ENCODE measurements at places on chromosomes 12 and 14.

GRCh38 chr12:108423486-108423885, 84.4 kb upstream of the CMKLR1 start:
- no peak overlapping the region for H3K4me3 ChIP-seq
- no peak overlapping the region for H3K27ac ChIP-seq
- no peaks in the 10 kb centered on the region for H3K36me3 ChIP-seq
- no peaks in the 10 kb centered on the region for H3K4me1 ChIP-seq

DNA sequence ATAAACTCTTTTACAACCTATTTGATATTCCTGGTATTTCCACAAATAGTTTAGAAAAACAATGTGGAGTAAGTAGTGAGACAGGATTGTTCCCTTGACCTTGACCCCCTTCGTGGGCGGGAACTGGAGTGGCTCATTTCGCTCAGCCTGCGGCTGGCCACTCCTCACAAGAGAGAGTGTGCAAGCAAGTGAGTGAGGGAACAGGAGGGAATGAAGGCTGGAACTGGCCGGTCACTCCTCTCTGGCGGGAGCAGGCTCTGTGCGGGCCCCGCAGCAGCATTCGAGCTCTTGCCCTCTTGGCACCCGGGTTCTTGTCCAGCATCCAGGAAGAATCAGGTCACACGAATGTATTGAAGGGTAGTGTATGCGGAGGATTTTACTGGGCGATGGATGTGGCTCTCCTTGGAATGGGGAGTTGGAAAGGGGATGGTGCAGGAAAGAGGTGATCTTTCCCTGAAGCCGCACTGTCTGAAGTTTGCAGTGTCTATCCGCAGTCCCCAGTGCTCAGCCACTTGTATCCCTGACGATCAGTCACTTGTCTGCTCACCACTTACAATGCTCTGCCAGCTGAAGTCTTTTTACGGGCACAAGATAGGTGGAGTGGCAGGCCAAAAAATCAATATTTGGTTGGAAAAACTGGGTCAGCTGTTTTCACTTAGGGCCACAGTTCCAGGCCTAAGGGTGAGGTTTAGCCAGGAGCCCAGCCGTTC, 28.0 kb upstream of the TXNRD1 start:
- DNase-seq: no peak
- H3K4me3 ChIP-seq: no peak overlapping the region
- no peaks in the 10 kb centered on the region for H3K4me1 ChIP-seq
- H3K27me3 ChIP-seq: peaks cover 3% of the 10 kb centered on the region

DNA sequence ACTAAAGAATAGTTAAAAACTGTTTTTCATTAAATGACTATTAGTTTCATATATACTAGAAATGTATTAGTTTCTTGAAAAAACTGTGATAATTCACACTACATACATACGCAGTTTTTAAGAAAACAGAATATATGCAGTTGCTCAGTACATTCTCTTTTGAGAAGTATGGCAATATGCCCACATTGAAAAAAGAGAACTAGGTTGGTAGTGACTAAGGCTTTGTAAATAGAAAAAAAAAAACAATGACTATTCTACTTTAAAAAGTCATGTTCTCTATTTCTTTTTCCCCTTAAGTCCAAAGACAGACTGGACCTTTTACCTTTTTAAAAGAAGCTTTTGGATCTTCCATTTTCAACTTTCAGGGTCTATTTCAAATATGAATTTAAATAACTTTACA, 25.0 kb downstream of the SNX6 start:
- no peak overlapping the region for H3K4me3 ChIP-seq
- no peak overlapping the region for H3K27ac ChIP-seq
- no peaks in the 10 kb centered on the region for H3K27me3 ChIP-seq
- DNase-seq: no peak
- H3K36me3 ChIP-seq: peaks cover 20% of the 10 kb centered on the region

GRCh38 chr12:85872497-85873091, 1.5 kb upstream of the NTS start:
- no peak overlapping the region for H3K4me3 ChIP-seq
- H3K4me1 ChIP-seq: peaks cover 2% of the 10 kb centered on the region
- no peak for DNase-seq
- no peaks in the 10 kb centered on the region for H3K27me3 ChIP-seq
- H3K27ac ChIP-seq: no peak overlapping the region

DNA sequence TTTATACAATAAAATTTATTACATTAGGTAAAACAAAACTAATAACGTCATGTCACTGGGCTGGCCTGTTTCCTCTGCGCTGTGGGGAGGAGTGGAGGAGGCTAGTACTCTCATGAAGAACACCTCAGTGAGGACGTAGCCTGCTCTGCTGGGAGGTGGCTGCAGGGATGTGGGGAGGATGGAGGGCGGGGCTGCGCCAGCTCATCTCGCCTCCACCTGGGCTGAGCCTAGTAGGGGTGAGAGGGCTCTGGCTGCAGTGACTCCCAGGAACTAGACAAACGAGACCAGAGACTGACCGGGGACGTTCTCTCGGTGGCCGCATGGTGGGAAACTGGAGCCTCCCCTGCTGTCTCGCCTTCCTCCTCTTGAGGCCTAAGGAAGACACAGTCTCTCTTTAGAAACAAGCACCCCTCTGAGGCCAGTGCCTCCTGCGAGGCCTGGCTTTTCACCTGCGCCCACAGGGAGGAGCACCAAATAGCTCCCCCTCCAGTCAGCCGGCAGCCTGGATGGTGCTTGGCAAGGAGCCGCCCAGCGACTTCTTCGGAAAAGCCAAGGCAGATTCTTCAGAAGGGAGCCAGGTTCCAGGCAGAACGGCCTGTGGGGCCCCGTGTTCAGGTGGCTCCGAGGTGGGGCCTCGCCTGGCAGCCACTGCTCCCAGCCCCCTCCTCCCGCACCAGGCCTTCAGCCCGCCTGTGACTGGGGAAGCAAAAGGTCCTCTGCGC, 62.4 kb downstream of the PLEKHG3 start:
- H3K27me3 ChIP-seq: peaks cover 8% of the 10 kb centered on the region
- DNase-seq: no peak
- H3K4me3 ChIP-seq: no peak overlapping the region
- H3K4me1 ChIP-seq: peaks cover 15% of the 10 kb centered on the region

GRCh38 chr14:66662374-66662773, 154.4 kb downstream of the GPHN start:
- DNase-seq: no peak
- no peak overlapping the region for H3K27ac ChIP-seq
- no peaks in the 10 kb centered on the region for H3K4me1 ChIP-seq
- no peak overlapping the region for H3K4me3 ChIP-seq
- H3K27me3 ChIP-seq: no peaks in the 10 kb centered on the region

DNA sequence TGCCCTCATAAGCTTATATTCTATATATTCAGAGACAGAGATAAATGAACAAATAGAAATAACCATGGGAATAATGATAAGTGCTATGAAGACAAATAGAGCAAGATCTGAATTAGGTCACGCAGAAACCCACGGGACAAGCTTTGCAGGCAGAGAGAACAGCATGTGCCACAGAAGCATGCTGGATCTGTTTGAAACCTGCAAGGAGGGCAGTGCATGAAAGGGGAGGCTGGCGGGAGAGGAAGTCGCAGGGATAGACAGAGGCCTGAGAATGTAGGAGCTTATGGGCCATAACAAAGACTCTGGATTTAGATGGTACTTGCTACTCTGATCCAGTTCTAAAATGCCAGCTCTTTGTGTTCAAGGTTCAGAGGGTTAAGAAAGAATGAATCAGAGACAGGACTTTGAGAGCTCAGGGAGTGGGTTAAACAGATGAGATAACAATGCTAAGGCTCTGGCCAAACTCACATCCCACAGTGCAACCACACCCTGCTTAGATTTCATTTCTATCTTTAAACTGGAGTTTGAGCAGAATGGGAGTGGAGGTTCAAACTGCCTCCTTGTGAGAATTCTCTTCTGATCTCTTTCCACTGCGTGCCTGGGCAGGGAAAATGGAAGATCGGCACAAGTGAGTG, 49.2 kb upstream of the PPP1R12A start:
- no peak overlapping the region for H3K4me3 ChIP-seq
- H3K27ac ChIP-seq: no peak overlapping the region
- no peaks in the 10 kb centered on the region for H3K36me3 ChIP-seq
- DNase-seq: no peak
- no peaks in the 10 kb centered on the region for H3K4me1 ChIP-seq
- peaks cover 12% of the 10 kb centered on the region for H3K27me3 ChIP-seq

GRCh38 chr12:49842519-49843352, at the start of gene BCDIN3D:
Gene BCDIN3D (minus strand): TSS chr12:49843106. CDS start chr12:49843087, 19 bp downstream.
- peaks cover 26% of the 10 kb centered on the region for H3K4me1 ChIP-seq
- H3K27me3 ChIP-seq: peaks cover 2% of the 10 kb centered on the region
- DNase-seq: peak; percentile 84
- peak within 1 kb of the TSS; percentile 87 for H3K4me3 ChIP-seq
- H3K27ac ChIP-seq: peak within 1 kb of the TSS; percentile 86

- peaks cover 26% of the 10 kb centered on the region for H3K27me3 ChIP-seq
- no peak overlapping the region for H3K27ac ChIP-seq
- no peak overlapping the region for H3K4me3 ChIP-seq
- no peak for DNase-seq
- peaks cover 7% of the 10 kb centered on the region for H3K4me1 ChIP-seq
These were observed 6.0 kb upstream of the CALCOCO1 start for GRCh38 chr12:53733051-53733806.

- no peak for DNase-seq
- H3K27ac ChIP-seq: peak overlapping the region; percentile 92
- H3K27me3 ChIP-seq: no peaks in the 10 kb centered on the region
- peaks cover 2% of the 10 kb centered on the region for H3K36me3 ChIP-seq
- peak overlapping the region; percentile 95 for H3K4me3 ChIP-seq
These were observed 844 bp downstream of the GLTP start for GRCh38 chr12:109879351-109880042.

DNA sequence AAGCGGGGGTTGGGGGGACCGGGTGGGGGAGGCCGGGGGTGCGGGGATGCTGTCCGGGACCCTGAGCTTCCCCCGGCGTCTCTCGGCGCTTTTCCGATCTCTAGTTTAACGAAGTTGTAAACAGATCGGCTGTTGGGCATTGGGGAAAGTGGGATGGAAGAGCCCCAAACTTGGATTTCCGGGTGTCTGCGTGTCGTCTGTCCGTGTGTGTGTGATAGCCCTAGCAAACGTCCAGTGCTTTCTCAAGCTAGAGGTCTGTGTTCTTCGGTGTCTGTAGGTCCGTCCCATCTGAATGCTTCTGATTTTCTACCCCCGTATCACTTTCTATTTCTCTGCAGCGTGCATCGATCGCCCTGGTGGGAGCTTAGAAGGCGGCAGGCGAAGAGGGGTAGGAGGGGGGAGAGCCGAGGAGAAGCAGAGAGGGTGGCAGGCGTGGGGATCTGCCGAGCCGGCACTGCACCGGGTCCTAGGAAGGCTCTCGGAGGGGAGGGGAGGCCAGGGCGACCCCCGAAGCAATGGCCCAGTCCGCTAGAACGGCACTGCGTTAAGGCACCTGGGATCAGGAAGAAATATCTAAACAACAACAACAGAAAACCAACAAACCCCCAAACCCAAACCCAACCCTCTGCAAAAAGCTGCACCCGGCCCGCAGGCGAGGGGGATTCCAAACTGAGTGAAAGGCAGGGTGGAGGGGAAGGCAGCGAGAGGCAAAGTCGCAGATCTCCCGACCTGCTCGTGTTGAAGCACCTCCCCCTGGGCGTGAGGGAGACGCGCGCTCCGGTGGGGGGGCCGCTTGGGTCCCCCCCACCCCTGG, 1.0 kb downstream of the KCNA1 start:
- H3K36me3 ChIP-seq: no peaks in the 10 kb centered on the region
- H3K27me3 ChIP-seq: peaks cover 27% of the 10 kb centered on the region
- peak; percentile 21 for DNase-seq
- H3K4me3 ChIP-seq: peak overlapping the region; percentile 84
- H3K27ac ChIP-seq: no peak overlapping the region
- H3K4me1 ChIP-seq: peaks cover 9% of the 10 kb centered on the region

GRCh38 chr14:76456891-76457586, 81.1 kb downstream of the ESRRB start:
- H3K4me1 ChIP-seq: no peaks in the 10 kb centered on the region
- no peak overlapping the region for H3K4me3 ChIP-seq
- H3K27me3 ChIP-seq: peaks cover 7% of the 10 kb centered on the region
- no peak overlapping the region for H3K27ac ChIP-seq
- DNase-seq: no peak

DNA sequence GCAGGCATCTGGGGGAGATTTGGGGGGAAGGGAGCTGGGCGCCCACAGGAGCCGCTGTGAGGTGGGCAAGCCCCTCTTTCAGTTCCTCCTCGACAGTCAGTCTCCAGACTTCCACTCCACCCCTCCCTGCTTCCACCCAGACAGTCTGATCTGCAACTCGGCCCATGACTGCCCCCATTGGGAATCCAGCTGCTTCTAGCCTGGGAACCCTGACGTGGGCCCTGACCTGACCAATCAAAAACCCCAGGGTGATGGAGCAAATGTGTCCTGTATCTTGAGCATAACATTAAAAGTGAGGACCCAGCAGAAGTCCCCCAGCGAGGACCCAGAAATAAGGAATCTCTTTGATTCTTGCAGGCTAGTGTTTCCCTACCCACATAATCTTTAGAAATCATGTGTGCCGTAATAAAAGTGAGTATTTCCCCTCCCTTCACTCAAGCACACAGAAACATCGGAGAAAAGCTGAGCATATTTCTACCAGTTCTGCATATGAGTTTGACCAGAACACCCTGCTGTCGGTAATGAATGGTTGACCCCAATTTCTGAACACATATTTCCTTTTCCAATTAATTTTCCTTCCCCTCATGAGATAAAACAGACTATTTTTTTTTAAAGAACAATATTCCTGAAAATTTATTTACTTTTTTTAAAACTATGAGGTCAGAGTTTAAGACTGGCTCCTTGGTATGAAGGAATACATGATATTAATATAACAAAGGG, 6.4 kb downstream of the SSH1 start:
- H3K27ac ChIP-seq: peak overlapping the region; percentile 8
- H3K36me3 ChIP-seq: peaks cover 10% of the 10 kb centered on the region
- H3K4me1 ChIP-seq: peaks cover 17% of the 10 kb centered on the region
- no peak overlapping the region for H3K4me3 ChIP-seq
- no peaks in the 10 kb centered on the region for H3K27me3 ChIP-seq

GRCh38 chr14:77208291-77208978, 26.8 kb downstream of the TMEM63C start:
- no peak overlapping the region for H3K4me3 ChIP-seq
- no peaks in the 10 kb centered on the region for H3K36me3 ChIP-seq

DNA sequence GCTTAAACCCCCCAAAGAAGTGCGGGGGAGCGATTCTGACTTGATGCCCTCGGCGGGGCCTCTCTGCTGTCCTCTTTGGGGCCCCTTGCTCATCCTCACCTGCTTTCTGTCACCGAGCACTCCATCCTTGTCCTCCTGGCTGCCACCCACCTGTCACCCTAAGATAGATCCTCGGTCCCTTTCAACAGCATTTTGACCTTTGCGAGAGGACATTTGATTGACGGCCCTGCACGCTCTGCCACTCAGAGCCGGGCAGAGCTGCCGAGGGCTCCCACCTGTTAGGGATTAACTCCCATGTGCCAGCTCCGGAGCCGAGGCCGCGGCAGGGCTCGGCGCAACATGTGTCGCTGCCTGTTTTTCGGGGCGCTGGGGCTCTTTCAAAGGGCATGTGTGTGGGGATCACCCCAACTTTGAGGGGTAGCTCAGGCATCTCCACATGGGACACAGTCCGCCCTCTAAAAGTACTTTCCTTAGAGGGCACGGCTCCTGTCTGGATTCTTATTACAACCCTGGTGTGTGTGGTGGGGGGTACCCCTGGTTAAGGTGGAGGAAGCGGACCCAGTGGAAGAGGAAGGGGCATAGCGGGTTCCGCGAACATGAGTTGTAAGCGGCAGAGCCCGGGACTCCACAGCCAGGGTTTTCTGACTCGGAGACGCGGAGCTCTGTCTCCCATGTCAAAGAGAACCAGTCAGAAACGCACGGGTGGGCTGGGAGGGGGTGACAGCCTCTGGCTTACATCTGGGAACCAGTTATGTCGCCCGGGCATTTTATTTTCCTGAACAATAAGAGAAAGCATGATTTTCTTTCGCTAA, 811 bp upstream of the MEG3 start:
- H3K27ac ChIP-seq: no peak overlapping the region
- H3K4me1 ChIP-seq: no peaks in the 10 kb centered on the region
- no peak overlapping the region for H3K4me3 ChIP-seq
- peaks cover 7% of the 10 kb centered on the region for H3K27me3 ChIP-seq

Measured in memory B cell (primary cell).